Mammary epithelial cell (primary cell): ENCODE measurements at places on chromosomes 2 and 18. TPM values are rescaled to one million over a fixed set of nuclear protein-coding genes. Genes with fewer than 3 reads are reported as not detected.

SIX2 gene
- not detected in 2 replicates for total RNA-seq

RPRM gene
- not detected in 2 replicates for total RNA-seq

SERPINB11 gene
- total RNA-seq, result not detected in 2 replicates

EHD3 gene
- 25.9 and 39.4 TPM in 2 replicates for total RNA-seq

GPBAR1 gene
- 0.45 and 0.49 TPM in 2 replicates for total RNA-seq

CAPN14 gene
- total RNA-seq, result 0.21 and 0.47 TPM in 2 replicates

GCG gene
- total RNA-seq, result not detected in 2 replicates

UPP2 gene
- not detected in 2 replicates for total RNA-seq

GYPC gene
- 0.48 TPM in 1 of 2 replicates, not detected in the other for total RNA-seq

CTDP1 gene
- 20.7 and 20.9 TPM in 2 replicates for total RNA-seq

COL4A4 gene
- under 0.01 TPM for total RNA-seq

LIMS3 gene
- 0.83 TPM for total RNA-seq

SIX3 gene
- not detected for total RNA-seq

RNF152 gene
- 51.3 TPM for total RNA-seq

HOXD13 gene
- not detected for total RNA-seq

ANKRD30BL gene
- total RNA-seq, result not detected in 2 replicates

SPDYA gene
- 1.2 and 2.0 TPM in 2 replicates for total RNA-seq

OSBPL6 gene
- total RNA-seq, result 32.9 and 43.2 TPM in 2 replicates

CCDC85A gene
- not detected in 2 replicates for total RNA-seq
